ENCODE measurements at places on chromosomes 16 and 17. TPM values are rescaled to one million over a fixed set of nuclear protein-coding genes. Genes with fewer than 3 reads are reported as not detected.

GRCh38 chr16:86732621-86733295 lies 154.4 kb downstream of the FOXL1 start:
- ATAC-seq: no peak
- H3K4me1 ChIP-seq: no peaks in the 10 kb centered on the region
- H3K27me3 ChIP-seq: peaks cover 32% of the 10 kb centered on the region
- no peak overlapping the region for H3K27ac ChIP-seq
- H3K36me3 ChIP-seq: no peaks in the 10 kb centered on the region
- H3K4me3 ChIP-seq: no peak overlapping the region

GRCh38 chr17:80968602-80969029 lies 23.0 kb upstream of the CHMP6 start:
- H3K36me3 ChIP-seq: peaks cover 56% of the 10 kb centered on the region
- H3K27ac ChIP-seq: peak overlapping the region; percentile 85
- no peak for ATAC-seq
- H3K27me3 ChIP-seq: no peaks in the 10 kb centered on the region
- H3K4me3 ChIP-seq: peak overlapping the region; percentile 37
- peaks cover 4% of the 10 kb centered on the region for H3K4me1 ChIP-seq

DNA sequence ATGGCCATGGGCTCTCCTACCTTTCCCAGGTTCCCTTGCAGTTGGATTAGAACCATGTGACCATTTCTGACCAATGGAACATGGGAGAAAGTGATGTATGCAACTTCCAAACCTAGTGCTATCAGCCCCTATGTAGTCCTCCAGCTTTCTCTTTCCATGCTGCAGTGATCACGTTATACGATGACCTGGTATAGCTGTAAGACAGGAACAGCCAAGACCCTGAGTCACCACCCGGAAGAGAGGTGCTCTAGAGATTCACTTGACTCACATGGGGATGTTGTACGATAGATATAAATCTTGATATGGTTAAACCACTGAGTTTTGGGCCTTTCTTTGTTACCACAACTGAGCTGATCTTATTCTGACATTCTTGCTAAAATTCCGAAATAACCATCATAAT lies 65.1 kb downstream of the NOG start:
- H3K27ac ChIP-seq: no peak overlapping the region
- H3K36me3 ChIP-seq: no peaks in the 10 kb centered on the region
- H3K4me1 ChIP-seq: no peaks in the 10 kb centered on the region
- peak; percentile 70 for ATAC-seq
- H3K4me3 ChIP-seq: no peak overlapping the region

GRCh38 chr16:75503801-75504200 lies 8.6 kb upstream of the CHST6 start:
- no peak overlapping the region for H3K27ac ChIP-seq
- H3K27me3 ChIP-seq: peaks cover 13% of the 10 kb centered on the region
- no peak for ATAC-seq
- H3K4me3 ChIP-seq: no peak overlapping the region

Gene SEPTIN12
- not detected for total RNA-seq

DNA sequence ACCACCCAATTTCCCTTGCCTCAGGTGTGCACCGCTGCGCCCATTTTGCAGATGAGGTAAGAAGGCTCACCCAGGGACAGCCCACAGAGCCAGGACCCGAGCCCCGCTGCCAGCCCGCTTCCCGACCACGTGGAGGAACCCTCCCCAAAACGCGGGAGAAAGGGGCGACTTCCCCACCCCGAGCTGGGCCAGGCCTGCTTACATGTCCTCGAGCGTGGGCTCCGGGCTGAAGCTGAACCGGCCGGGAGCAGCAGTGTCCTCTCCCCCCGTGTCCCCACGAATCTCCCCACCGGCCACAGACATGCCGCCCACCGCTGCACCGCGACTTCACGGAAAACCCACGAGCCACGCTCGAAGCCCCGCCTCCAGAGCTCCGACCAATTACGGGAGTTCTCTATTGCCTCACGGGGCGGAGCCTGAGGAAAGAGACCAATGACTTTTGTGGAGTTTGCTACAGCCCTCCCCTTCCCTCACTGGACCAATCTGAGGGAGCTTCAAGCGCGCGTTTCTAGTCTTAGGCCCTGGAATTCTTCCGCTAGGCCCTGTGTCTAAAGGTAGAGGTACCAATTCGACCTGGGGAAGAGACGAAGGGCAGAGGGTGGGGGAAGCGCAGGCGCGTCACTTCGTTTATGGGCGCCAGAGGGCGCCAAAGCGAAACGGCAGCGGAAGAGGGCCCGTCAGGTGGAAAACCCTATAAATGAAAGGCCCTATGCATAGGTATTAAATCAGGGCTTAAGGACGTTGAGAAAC lies at the start of gene DCTPP1:
DCTPP1 (minus strand) TSS at position 353 of the 750 bp plus-strand sequence; CDS start at position 303, 50 bp downstream.
- H3K27me3 ChIP-seq: no peaks in the 10 kb centered on the region
- peak; percentile 93 for ATAC-seq
- no peak within 1 kb of the TSS for H3K4me3 ChIP-seq
- H3K4me1 ChIP-seq: peaks cover 21% of the 10 kb centered on the region
- H3K36me3 ChIP-seq: peaks cover 20% of the 10 kb centered on the region

Gene HAPSTR1
- total RNA-seq: 58.1 TPM

Gene SPEM1
- total RNA-seq: not detected

DNA sequence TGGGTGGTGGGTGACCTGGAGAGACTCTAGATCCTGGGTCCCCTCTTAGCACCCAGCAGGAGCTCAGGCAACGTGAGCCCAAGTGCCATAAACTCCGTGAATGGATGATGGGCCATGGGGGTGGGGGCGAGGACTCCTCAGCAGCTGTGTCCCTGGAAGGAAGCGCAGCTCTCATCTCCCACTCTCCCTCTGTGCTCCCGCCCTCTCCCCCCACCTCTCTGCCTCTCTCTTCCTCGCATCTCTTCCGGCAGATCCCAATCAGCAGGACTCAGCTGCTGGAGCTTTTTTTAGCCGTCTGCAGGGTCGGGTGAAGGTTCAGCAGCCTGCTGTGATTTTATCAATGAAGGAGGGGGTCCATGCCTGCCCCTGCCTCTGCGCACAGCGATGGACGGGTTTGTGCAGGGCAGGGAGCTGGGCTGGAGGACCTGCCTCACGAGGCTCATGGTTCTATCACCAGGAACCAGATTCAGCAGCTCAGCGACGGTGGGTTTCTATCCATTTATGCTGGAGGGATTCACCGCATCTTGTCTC lies 8.3 kb downstream of the CCR7 start:
- peaks cover 59% of the 10 kb centered on the region for H3K4me1 ChIP-seq
- no peak for ATAC-seq
- peaks cover 100% of the 10 kb centered on the region for H3K36me3 ChIP-seq
- peak overlapping the region; percentile 88 for H3K27ac ChIP-seq
- H3K27me3 ChIP-seq: no peaks in the 10 kb centered on the region

GRCh38 chr16:53892155-53892554 lies 188.2 kb downstream of the FTO start:
- H3K27me3 ChIP-seq: no peaks in the 10 kb centered on the region
- peak overlapping the region; percentile 23 for H3K4me3 ChIP-seq

Gene MAPT
- 0.63 TPM for total RNA-seq

- no peaks in the 10 kb centered on the region for H3K27me3 ChIP-seq
- ATAC-seq: no peak
- no peaks in the 10 kb centered on the region for H3K4me1 ChIP-seq
- no peak overlapping the region for H3K27ac ChIP-seq
- H3K36me3 ChIP-seq: peaks cover 30% of the 10 kb centered on the region
Measured at GRCh38 chr16:14473488-14473887, 156.6 kb downstream of the PARN start.

GRCh38 chr17:16989230-16989952 lies 17.5 kb upstream of the TNFRSF13B start:
- H3K27ac ChIP-seq: peak overlapping the region; percentile 90
- peak; percentile 38 for ATAC-seq
- peak overlapping the region; percentile 79 for H3K4me3 ChIP-seq
- no peaks in the 10 kb centered on the region for H3K27me3 ChIP-seq
- no peaks in the 10 kb centered on the region for H3K36me3 ChIP-seq

Gene ZNHIT3
- 47.9 TPM for total RNA-seq

DNA sequence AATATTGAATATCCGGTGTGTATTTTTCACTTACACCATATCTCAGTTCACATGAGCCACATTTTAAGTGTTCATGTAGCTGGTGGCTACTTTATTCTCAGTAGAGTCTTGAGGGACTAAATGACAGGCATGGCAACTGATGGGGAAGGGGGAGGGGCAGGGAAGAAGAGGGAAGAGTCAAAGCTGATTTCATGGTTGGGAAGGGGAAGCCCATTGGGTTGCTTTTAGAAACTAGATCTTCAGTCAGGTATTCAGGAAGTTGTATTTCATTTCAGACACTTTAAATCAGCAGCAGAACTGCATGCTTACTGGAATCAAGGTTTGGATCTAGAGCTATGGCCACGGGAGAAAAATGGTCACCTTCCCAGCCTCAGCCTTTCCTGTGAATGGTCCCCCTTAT lies 2.9 kb upstream of the WIPI1 start:
- no peak for ATAC-seq
- peaks cover 38% of the 10 kb centered on the region for H3K4me1 ChIP-seq
- peak overlapping the region; percentile 80 for H3K4me3 ChIP-seq
- peak overlapping the region; percentile 86 for H3K27ac ChIP-seq
- H3K36me3 ChIP-seq: no peaks in the 10 kb centered on the region

- no peak overlapping the region for H3K27ac ChIP-seq
- ATAC-seq: peak; percentile 34
- no peak overlapping the region for H3K4me3 ChIP-seq
- H3K36me3 ChIP-seq: no peaks in the 10 kb centered on the region
Measured at GRCh38 chr17:81086789-81087551, 52.0 kb downstream of the BAIAP2 start.

DNA sequence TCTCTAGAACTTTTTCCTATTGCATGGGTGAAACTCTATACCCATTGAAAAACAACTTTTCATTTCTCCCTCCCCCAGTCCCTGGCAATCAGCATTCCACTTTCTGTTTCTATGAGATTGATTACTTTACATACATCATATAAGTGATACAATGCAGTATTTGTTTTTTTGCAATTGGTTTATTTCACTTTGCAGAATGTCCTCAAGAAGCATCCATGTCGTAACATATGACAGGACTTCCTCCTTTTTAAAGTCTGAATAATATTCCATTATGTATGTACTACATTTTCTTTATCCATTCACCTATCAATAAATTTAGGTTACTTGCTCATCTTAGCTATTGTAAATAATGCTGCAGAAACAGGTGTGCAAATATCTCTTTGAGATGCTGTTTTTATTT lies 8.8 kb downstream of the IL21R start:
- H3K4me1 ChIP-seq: peaks cover 59% of the 10 kb centered on the region
- peaks cover 100% of the 10 kb centered on the region for H3K36me3 ChIP-seq
- peak overlapping the region; percentile 70 for H3K27ac ChIP-seq
- ATAC-seq: no peak
- H3K27me3 ChIP-seq: no peaks in the 10 kb centered on the region

DNA sequence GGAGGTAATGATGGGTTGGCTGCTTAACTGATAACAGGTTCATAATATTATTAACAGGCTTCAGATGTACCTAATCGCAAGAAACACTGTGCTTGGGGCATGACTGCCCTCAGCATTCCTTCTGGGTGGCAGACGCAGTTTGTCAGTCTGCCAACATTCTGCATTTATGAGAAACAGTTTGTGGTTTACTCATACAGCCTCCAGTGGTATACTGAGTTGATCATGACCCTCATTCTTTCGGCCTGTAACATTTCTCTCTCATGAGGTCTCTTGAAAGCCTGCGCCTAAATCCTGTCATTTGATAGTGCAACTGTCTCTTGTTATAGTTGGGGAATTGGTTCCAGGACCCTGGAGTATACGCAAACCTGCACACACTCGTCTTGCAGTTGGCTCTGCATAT lies 4.9 kb upstream of the RUSF1 start:
- ATAC-seq: no peak
- no peak overlapping the region for H3K27ac ChIP-seq
- peaks cover 9% of the 10 kb centered on the region for H3K36me3 ChIP-seq

DNA sequence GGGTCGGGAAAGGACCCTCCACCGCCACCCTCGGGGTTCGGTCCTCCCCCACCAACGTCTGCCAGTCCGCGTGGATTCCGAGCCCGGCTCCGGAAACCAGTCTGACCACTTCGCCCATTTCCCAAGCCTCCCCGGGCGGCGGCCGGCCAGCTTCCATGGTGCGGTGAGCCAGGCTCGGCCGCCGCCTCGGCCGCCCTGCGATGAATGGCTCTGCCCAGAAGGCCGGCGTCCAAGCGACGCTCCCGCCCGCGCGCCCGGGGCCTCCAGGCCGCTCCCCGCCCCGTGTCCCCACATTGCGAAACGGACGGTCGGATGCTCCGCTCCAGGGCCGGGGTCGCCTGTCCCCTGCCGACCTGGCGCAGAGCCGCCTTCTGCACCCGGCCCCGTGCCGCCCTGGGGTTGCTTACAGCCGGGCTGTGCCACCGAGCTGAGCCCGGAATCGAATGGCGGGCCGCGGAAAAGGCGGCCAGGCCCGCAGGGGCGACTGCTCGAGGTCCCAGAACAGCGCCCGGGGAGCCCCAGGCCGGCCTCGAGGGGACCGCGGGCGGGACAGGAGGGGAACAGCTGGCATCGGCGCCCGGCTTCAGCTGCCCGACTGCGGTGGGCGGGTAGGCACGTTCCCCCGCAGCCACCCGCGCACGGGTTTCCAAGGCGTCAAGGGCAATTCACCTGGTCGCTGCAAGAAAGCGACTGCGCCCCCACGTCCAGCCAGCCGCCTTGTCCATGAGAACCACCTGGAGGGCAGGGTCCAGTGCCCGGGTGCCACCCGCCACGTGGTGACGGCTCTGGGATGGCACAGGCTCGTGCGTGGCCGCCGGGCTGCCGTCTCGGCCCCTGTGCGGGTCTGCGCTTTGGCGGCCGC lies 18.3 kb upstream of the CBX8 start:
- ATAC-seq: no peak
- peaks cover 10% of the 10 kb centered on the region for H3K4me1 ChIP-seq
- no peak overlapping the region for H3K4me3 ChIP-seq
- no peak overlapping the region for H3K27ac ChIP-seq
- H3K27me3 ChIP-seq: peaks cover 32% of the 10 kb centered on the region

GRCh38 chr17:56751145-56751738 lies 82.5 kb downstream of the C17orf67 start:
- H3K27ac ChIP-seq: peak overlapping the region; percentile 11
- no peak overlapping the region for H3K4me3 ChIP-seq
- H3K36me3 ChIP-seq: no peaks in the 10 kb centered on the region
- peaks cover 4% of the 10 kb centered on the region for H3K4me1 ChIP-seq
- ATAC-seq: no peak

Gene AGRP
- not detected for total RNA-seq

GRCh38 chr17:46195217-46195855 lies 2.1 kb upstream of the KANSL1 start:
- peaks cover 25% of the 10 kb centered on the region for H3K36me3 ChIP-seq
- peaks cover 38% of the 10 kb centered on the region for H3K4me1 ChIP-seq
- H3K4me3 ChIP-seq: peak overlapping the region; percentile 94
- no peak for ATAC-seq
- H3K27me3 ChIP-seq: no peaks in the 10 kb centered on the region

DNA sequence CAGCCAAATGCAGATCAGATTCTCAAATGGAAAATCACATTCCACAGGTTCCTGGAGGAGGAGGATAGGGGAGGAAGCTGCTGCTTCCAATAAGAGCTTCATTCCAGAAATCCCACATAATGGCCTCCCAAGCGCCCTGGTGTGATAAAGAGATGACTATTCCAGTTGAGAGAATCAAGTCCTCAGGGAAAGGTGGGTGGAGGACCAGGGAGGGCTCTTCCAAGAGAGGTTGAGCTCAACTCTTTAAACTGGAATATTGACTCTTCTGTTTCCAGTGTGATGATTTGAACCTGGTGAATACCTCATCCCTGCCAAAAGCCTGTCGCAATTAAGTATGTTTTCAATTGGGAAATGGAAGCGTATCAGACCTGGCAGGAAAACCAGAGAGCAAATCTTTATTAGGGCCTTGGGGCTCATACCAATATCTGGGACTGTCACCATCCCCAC lies 81.4 kb upstream of the DYNLRB2 start:
- no peak overlapping the region for H3K4me3 ChIP-seq
- H3K36me3 ChIP-seq: no peaks in the 10 kb centered on the region
- H3K27me3 ChIP-seq: peaks cover 15% of the 10 kb centered on the region
- ATAC-seq: no peak

- no peak for ATAC-seq
- H3K4me3 ChIP-seq: peak overlapping the region; percentile 53
- H3K36me3 ChIP-seq: no peaks in the 10 kb centered on the region
- no peaks in the 10 kb centered on the region for H3K27me3 ChIP-seq
Measured at GRCh38 chr16:10332241-10332640, 53.6 kb upstream of the ATF7IP2 start.

Gene ABCA5
- total RNA-seq: 77.9 TPM
